ENCODE measurements at places on chromosomes 2 and 18.

GRCh38 chr2:60998628-60999545 lies 18.6 kb upstream of the PEX13 start:
- no peak for DNase-seq

DNA sequence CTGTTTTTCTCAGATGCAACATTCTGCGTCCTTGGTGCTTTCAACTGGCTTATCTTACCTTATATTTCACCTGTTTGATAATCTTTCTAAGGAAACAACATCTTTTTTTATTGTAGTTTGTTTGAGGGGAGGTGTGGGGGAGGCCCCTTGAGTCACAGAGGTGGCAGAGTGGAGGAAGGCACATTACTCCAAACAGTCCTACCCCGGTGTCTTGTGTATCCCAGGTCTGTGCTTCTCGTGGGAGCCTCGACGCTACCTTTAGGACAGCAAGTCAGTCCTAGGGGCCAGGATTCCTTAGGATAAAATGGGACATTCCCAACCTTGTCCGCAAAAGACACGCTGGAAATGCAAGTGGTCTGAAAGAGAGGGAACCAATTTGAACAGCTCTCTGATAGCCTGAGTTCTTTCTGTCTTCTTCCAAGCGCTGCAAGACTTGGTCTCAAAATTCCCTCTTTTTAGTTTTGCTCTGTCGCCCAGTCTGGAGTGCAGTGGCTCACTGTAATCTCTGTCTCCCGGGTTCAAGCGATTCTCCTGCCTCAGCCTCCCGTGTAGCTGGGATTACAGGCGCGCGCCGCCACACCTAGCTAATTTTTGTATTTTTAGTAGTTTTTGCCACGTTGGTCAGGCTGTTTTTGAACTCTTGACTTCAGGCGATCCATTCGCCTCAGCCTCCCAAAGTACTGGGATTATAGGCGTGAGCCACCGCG lies 4.0 kb downstream of the GATA6 start:
- no peak for DNase-seq

GRCh38 chr2:218259099-218259961 lies 1.5 kb upstream of the GPBAR1 start:
- DNase-seq: no peak

GRCh38 chr18:63992751-63993150 lies 22.9 kb downstream of the SERPINB8 start:
- no peak for DNase-seq

GRCh38 chr2:69831354-69831905 lies 2.0 kb downstream of the GMCL1 start:
- no peak for DNase-seq

- DNase-seq: no peak
Observed at GRCh38 chr2:95234286-95234785, 27.0 kb downstream of the ZNF892 start.

- no peak for DNase-seq
Observed at GRCh38 chr2:73984922-73985307, 205 bp downstream of the TET3 start.

GRCh38 chr2:98835831-98836385 lies 100.1 kb downstream of the CRACDL start:
- DNase-seq: no peak

DNA sequence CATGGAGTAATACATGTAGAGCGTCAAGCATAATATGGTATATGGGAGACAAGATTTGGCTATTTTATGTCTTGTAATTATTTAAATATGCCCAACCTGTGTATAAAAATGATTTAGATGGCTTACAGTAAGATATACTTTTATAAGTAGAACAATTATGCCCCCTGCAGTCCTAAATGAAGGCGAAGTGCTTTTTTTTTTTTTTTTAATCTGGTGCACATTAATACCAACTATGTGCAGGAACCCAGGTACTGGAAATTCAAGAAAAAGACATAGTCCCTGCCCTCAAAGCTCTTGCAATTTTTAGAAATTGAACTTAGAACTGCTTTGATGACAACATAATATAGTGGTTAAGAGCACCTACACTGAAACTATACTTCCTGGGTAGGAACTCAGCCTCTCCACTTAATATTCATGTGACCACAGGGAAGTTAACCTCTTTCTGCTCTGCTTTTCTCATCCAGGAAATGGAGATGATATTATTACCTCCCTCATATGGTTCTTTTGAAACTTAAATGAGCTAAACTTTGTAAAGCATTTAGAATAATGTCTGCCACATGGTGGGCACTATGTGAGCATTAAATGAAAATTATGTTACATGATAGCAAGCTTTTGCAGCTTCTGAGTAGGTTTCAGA lies 38.1 kb downstream of the AFTPH start:
- DNase-seq: no peak

DNA sequence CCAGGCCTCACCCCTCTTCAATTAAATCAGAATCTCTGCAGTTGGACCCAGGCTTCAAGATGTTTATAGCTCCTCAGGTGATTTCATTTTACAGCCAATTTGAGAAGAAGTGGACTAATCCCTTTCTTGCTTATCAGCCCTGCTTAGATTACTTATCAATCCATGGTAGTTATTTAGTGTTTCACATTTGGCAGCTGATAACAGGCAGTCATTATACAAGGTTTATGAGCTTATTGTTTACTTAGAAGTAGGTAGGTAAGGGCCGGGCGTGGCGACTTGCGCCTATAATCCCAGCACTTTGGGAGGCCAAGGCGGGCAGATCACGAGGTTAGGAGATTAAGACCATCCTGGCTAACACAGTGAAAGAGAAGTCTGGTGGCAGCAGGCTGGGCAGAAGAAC lies 237.5 kb downstream of the CTNNA2 start:
- DNase-seq: no peak

- DNase-seq: no peak
Observed at GRCh38 chr18:36493349-36494159, 196.0 kb downstream of the FHOD3 start.

DNA sequence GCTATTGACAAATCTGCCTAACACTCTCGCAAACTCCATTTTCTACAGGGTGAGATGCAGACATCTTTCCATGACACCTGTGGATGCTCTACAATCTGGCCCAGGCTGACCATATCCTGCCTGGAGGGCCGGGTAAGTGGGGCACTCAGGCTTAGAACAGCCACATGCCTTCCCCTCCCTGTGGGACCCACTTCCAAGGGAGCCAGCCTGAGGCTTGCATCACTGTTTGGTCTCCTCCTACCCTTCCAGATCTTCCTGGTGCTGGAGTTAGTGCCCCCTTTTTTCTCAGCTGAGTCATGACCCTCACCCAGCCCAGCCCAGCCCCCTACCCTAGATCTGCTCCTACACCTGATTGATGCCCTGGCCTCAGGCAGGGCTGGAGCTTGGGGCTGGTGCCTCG lies 150.2 kb upstream of the MSH6 start:
- no peak for DNase-seq

- DNase-seq: no peak
Observed at GRCh38 chr2:26453421-26454329, 24.2 kb downstream of the OTOF start.

- DNase-seq: no peak
Observed at GRCh38 chr2:118954297-118955060, 12.5 kb downstream of the MARCO start.

GRCh38 chr18:11149441-11150270 lies at the start of gene PIEZO2:
PIEZO2 (minus strand) TSS chr18:11149569; CDS start chr18:11148588, 981 bp downstream.
- no peak for DNase-seq

GRCh38 chr2:55017880-55018279 lies 32.4 kb downstream of the RTN4 start:
- no peak for DNase-seq

DNA sequence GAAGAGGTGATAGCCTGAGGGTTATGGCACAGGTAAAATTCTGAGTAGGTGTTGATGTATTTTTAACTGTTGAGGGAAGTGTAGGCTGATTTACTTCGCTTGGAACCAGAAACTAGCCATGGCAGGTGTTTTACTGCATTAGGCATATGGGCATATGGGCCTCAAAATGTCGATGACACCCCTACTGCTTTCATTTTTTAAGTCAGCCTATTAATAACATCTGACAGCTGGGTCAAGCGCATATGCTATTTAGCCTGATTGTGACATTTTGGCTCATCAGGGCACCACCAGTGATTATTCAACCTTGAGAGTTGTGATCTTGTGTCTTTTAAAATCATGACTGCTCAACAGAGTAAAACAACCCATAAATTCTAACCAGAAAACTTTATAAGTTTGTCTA lies 1396.9 kb upstream of the NXPH2 start:
- no peak for DNase-seq

DNA sequence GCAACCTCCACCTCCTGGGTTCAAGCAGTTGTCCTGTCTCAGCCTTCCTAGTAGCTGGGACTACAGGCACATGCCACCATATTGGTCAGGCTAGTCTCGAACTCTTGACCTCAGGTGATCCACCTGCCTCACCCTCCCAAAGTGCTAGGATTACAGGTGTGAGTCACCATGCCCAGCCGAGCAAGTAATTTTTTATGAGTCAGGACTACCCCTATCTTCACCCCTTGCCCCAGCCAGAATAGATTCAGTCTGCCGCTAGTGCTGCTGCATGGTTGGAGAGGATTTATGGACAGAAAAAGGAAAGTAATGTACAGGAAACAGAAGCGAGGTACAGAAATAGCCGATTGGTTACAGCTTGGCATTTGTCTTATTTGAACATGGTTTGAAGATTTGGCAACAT lies 48.9 kb downstream of the BMPR2 start:
- no peak for DNase-seq

DNA sequence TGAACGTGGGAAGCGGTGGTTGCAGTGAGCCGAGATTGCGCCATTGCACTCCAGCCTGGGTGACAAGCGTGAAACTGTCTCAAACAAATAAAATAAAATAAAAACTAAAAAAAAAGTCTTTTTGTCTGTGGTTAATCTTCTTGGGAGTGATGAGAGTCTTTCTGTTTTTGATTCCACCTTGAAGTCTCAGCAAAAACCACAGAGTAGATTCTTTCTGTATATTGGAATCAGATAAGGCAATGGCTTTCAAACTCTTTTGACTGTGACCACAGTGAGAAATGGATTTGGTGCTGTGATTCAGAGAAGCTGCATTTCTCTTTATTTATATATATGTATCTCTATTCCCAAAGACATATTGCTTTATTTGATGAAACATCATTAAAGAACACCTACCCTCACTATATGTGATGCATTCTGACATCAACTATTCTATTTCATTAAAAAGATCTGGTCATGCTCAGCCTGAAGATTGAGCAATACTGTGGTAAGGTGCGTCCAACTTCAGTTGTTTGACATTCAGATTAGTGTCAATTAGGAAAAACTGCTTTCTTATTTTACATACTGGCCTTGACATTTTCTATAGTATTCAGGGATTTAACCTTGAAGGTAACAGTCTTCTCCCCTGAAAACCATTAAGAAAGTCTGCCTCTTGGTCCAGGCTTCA lies 15.6 kb downstream of the HRH4 start:
- no peak for DNase-seq

DNA sequence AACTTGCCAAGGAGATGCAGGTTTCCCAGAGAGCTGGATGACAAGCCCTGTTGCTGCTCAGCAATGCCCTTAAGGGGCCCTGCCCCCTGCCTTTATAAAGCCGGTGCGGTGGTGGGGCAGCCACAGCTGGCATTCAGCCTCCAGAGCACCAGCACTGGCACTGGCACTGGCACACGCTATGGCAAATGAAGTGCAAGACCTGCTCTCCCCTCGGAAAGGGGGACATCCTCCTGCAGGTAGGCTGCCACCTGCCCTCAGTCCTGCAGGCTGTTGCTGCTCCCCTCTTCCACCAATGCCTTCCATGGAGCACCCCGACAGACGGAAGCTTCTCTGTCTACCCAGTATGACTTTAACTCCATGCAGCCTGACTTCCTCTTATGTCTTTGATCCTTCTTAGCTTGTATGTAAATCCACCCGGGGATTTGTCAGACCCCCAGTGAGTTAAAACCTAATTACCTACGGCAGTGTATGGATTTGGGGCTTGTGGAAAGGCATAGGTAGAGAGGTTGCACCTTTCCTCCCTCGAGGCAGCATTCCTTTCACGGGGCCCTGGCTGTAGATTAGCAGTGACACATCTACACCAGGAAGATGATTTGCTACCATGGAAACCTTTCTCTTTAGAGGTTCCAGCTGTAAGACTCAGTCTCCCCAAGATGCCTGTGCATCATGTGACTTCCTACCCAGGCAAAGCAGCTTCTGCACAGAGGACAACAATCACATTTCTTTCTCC lies at the start of gene DAPL1:
Gene DAPL1 (plus strand): TSS at position 123 of the 730 bp plus-strand sequence. CDS start 56 bp downstream, at position 179.
- no peak for DNase-seq

DNA sequence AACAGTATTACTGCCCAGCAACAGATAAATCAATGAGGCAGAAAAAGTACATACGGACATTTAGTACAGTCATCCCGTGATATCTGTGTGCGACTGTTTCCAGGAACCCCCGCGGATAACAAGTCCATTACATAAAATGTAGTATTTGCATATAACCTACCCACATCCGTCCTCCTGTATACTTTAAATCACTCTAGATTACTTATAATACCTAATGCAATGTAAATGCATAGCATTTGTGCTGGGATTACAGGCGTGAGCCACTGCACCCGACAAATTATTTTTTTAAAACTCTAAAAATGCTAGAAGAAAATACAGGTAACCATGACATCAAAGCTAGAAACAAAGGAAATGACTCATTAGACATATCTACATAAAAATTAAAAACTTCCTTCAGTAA lies 91.6 kb downstream of the FAM161A start:
- no peak for DNase-seq

DNA sequence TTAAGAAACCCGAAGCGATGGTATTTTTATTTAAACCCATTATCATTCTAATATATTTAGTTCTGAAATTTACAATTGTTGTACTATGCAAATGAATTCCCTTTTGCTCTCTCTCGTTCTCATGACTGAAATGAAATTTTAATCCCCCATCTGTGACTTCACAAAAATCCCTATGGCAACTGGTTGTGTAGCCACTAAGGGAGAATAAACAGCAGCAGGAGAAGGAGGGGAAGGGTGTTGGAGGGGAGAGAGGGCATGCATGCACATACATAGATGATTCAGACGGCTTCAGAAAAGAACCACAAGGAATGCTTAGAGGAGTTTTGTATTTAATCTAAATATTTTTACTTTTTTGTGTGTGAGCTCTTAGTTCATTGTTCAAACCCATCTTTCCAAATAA lies 36.8 kb downstream of the CPS1 start:
- no peak for DNase-seq

GRCh38 chr2:88458633-88459032 lies 6.1 kb upstream of the FOXI3 start:
- DNase-seq: no peak

- DNase-seq: no peak
Observed at GRCh38 chr18:77057006-77057395, 75.6 kb downstream of the MBP start.

Measured in brain pericyte (primary cell).